ENCODE measurements at places on chromosomes 2 and 18.

DNA sequence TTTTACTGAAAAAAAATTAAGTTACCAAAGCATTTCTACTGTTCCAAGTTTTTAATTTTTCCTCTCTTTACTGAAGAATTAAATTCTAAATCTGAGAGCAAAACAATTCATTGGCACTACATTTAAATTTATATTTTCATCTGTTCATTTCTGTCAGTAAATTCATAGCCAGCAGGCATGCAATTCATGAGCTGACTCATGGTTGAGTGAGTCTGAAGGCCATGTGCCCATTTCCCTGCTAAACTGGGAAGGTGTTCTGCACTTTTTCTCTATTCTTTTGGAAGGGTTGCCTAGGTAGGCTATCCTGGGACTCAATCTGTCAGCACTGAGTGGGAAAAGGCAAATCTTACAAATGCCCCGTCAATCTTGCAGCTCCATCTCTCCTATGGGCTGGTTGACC, 88.7 kb downstream of the KLHL14 start:
- H3K4me3 ChIP-seq = no peak overlapping the region
- DNase-seq = no peak
- no peaks in the 10 kb centered on the region for H3K36me3 ChIP-seq
- peaks cover 2% of the 10 kb centered on the region for H3K27me3 ChIP-seq
- no peak overlapping the region for H3K27ac ChIP-seq
- no peaks in the 10 kb centered on the region for H3K4me1 ChIP-seq

DNA sequence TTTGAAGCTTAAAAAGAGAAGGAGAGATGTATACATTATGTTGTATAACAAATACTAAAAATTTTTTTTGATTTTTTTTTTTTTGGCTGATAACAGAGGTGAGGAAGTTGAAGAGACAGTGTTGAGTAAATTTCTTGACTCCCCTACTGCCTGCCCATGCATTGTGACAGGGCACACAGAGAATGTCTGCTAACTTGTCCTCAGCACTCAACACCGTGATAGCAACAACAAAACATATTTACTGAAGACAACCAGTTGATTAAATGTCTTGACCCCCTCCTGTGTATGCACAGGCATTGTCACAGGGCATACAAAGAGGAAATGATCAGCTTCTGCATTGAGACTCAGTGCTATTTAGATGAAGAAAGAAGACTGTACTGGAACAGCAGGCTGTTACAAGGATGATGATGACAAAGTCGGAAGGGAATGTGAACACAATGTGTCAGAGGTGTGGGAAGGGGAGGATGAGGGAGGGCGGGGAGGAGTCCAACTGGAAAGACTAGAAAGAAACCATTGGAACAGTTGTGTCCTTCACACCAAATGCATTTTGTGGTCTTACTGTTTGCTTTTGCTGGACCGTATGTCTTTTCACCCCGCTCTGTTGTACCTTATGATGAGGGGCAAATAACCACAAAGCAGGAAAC, 89.5 kb downstream of the CERS6 start:
- no peak overlapping the region for H3K27ac ChIP-seq
- H3K27me3 ChIP-seq = no peaks in the 10 kb centered on the region
- no peaks in the 10 kb centered on the region for H3K4me1 ChIP-seq
- H3K4me3 ChIP-seq = no peak overlapping the region
- peaks cover 18% of the 10 kb centered on the region for H3K36me3 ChIP-seq

GRCh38 chr2:191970867-191971266, 124.0 kb upstream of the CAVIN2 start:
- no peaks in the 10 kb centered on the region for H3K4me1 ChIP-seq
- H3K27ac ChIP-seq = no peak overlapping the region
- no peak overlapping the region for H3K4me3 ChIP-seq
- H3K27me3 ChIP-seq = no peaks in the 10 kb centered on the region
- peak; percentile 11 for DNase-seq

DNA sequence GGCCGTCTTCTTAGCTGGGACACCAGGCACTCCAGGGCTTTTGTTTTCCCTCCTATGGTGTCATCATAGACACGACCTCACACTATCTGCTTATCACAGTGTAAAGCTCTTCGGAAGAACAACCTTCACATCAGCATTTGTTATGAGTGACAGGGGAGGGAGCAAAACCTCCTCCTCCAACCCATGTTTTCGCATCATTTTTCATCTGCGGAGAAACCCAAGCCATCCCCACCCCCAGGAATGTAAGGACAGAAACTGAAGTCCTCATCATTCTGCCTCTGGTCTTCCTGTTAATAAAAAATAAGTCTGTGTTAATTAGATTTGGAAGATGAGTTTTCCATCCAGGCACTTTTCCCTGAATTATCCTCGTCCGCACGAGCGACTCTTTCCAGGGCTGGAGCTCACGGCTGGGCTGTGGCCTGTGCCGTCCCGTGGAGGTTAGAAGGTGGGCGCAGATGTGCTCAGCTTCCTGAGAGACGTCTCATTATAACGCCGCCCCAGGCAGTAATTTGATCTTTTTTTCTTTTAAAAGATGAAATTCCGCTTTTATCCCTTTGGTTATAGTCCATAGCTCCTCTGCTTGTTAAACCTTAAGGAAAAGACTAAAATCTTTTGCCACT, 101.6 kb upstream of the TMEM18 start:
- DNase-seq = no peak
- no peak overlapping the region for H3K4me3 ChIP-seq
- H3K27me3 ChIP-seq = peaks cover 10% of the 10 kb centered on the region
- H3K27ac ChIP-seq = no peak overlapping the region

- no peak overlapping the region for H3K27ac ChIP-seq
Measured at GRCh38 chr2:48189552-48190228, 283.4 kb upstream of the FBXO11 start.

DNA sequence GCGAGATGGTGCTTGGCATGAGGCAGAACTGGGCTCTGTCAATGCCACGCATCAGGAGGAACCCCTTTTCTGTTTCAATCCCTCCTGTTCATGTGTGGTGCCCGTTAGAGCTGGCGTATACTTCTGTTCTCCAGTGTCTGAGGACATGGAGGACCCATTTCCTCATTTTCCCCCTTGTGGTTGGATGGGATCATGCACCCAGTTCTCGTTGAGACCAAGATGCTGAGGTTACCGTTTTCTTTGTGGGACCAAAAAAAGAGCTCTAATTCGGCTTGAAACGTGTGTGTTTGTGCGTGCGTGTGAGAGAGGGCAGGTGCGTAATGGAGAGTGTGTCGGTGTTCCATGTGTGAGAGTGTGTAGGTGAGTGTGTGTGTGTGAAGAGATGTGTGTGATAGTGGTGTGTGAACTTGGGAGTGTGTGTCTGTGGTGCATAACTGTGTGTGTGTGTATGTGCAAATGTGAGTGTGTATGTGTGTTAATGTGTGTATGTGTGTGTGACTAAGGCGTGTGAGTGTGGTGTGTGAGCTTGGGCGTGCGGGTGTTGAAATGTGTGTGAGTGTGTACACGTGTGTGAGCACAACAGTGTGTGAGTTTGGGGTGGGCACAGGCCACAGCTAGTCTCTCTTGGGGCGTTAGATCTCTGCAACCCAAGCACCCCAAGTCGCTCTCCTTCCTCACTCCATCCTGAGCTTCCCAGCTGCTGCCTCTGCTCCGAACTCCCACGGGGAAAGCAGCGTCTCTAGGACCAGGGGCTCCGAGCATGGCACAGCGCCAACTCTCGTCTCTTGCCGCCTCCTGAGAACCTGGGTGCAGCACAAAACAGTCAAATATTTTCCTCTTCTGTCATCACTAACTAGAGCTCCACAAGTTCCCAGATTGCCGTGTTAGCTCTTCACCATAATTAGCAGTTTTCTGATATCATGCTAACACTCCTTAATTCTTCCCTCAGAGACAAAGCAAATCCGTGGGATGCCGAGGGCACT, 75.8 kb downstream of the LONRF2 start:
- H3K4me3 ChIP-seq = no peak overlapping the region
- H3K36me3 ChIP-seq = no peaks in the 10 kb centered on the region
- no peaks in the 10 kb centered on the region for H3K27me3 ChIP-seq
- no peak overlapping the region for H3K27ac ChIP-seq
